ENCODE measurements at places on chromosomes 1 and 21.

DNA sequence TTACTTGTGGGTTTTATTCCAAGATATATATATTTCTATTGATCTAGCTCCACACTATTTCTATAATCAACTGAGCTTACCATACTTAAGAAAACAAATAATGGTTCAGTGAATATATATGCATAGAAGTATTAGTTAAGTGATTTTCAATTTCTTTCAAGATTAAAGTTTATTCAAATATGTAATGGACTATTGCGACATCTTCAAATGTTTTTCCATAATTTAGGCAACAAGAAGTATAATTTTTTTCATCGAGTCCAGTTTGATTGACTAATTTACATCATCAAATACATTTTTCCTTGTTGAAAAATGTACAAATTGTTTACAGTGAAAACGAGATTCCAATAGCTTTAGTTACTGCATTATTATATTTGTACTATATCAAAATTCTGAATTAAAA, 528.6 kb downstream of the PTPRC start:
- no peak for DNase-seq

DNA sequence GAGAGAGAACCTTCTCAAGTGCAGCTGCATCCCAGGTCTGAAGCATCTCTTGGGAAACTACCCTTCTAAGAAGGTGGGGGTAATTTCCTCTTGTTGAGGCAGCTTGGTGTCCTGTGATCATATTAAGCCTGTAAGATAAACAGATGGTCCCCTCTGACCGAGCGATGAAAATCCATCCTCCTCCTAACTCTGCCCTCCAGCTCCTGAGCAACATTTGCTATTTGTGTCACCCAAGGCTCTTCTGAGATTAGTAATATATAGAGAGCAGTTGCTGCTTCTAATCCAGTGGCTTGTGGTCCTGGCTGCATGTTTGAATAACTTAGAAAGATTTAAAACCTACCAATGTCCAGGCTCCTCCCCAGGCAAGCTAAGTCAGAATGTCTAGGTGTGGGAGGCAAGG, 123.7 kb downstream of the DISC1 start:
- DNase-seq: no peak

DNA sequence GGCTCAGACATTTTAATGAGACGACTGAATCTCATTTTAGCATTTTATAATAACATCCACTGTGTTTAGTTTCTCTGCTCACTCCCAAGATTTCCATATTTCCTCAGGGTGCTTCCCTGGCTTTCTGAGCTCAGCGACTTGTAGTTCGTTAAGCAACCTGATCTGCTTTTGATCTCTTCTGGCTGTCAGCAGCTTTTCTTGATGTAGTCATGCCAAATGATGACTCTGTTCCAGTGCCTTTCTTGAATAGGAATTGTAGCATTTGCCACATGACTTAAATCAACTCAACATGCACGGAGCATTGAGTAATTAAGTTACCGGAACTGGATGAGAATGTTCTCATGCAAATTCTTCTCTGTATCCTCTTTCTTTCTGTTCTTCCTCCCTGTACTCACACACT, 246.1 kb downstream of the FMN2 start:
- DNase-seq: no peak

- DNase-seq: no peak
Observed at GRCh38 chr1:33388805-33389771, 41.8 kb downstream of the PHC2 start.

DNA sequence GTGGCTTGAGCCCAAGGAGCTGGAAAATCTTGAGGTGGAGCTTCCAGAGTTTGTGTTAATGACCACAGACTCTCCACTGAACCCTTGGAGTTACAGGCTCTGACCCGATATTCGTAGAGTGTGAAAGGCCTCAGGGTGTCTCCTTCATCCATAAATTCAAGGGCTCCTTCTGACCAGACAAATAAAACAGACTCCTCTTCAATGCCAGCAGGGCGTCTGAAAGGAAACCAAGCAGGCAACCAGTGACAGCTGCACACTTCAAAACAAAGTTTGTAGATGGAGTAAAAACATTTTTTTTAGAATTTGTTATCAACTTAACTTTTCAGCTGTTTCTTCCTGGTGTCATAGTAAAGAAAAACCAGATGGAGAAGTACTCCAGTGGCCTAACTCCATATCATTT, 161.1 kb downstream of the KCTD3 start:
- no peak for DNase-seq

GRCh38 chr1:198907423-198907746, 268.5 kb downstream of the PTPRC start:
- DNase-seq: no peak

DNA sequence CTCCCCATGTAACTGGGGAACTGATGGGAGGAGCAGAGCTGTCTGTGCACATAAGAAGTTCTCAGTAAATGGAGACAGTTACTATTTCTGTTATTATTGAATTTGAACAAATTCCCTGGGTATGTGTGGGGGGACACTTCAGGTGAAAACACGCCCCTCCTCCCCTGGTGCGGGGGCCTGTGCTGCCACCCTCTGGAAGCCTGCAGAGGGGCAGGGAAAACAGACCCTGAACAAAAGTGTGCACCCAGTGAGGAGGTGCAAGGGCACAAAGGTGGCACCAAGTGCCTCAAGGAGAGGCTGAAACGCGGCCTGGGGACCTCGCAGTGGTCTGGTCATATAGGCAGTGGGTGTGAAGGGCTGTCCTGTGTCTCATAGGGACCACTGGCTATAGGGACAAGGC, 18.2 kb upstream of the NADK start:
- no peak for DNase-seq

- no peak for DNase-seq
Observed at GRCh38 chr1:185696422-185697150, 37.6 kb upstream of the HMCN1 start.

DNA sequence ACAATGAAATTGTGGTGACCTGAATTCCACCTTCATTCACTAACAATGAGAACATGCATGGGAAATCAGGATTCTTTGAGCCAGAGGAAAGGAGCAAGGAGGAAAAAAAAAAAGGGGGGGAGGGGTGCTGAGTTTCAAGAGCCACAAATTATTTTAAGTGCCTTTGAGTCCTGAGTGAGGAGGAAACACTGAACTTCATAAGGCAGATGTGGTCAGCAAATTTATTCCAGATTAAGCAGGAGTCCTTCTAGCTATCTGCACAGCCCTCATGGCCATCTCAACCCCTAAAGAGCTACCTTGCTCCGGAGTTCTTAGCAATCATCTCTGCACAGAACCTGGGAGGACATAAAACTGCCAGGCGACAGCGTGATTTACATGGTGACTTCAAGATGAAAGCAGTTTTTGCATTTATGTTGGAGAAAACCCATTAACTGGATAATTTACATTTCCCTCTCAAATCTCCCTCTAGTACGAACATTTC, 21.7 kb downstream of the ASTN1 start:
- no peak for DNase-seq
